ENCODE measurements at places on chromosomes 6 and 20.

- DNase-seq = no peak
Observed at GRCh38 chr6:124963416-124963785, 1.2 kb downstream of the RNF217 start.

GRCh38 chr6:35154947-35155346, 13.8 kb upstream of the TCP11 start:
- DNase-seq = no peak

DNA sequence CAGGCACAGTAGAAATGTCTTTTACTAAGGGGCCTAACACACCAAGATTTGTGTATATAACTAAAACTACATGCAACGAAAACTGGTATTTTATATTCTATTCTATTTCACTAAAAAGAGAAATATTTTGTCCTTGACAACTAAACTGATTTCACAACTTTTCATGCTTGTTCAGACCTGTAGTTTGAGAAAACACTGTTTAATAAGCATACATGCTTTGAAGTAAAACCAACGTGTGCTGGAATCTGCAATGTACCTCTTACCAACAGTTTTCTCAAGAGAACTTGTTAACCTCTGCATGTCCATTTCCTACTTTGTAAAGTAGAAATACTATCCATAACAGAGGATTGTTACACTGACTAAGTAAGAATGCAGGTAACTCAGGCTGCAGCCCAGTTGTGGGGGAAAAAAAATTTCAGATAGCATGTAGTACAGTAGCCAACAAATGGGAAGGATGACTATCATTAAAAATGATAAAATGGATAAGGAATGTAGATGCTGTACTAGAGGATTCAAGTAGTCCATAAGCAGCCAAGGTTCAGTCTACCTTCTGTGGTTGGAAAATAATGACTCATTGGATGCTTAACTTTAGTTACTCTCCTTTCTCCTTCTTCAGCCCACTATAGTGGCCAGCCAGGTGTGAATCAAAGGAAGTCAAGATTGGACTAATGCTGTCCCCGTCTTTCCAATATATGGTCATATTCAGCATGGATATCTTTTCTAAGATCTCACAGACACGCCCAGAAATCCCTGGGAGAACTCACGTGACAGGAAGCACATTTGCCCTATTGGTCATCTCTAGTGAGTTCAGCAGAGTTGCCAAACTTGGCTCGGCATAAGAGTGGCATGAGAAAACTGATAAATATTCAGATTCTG, 65.2 kb downstream of the HFE start:
- DNase-seq = no peak

GRCh38 chr6:169577974-169578373, 123.9 kb downstream of the WDR27 start:
- no peak for DNase-seq

- DNase-seq = no peak
Observed at GRCh38 chr20:59676126-59676850, 71.9 kb downstream of the PHACTR3 start.

DNA sequence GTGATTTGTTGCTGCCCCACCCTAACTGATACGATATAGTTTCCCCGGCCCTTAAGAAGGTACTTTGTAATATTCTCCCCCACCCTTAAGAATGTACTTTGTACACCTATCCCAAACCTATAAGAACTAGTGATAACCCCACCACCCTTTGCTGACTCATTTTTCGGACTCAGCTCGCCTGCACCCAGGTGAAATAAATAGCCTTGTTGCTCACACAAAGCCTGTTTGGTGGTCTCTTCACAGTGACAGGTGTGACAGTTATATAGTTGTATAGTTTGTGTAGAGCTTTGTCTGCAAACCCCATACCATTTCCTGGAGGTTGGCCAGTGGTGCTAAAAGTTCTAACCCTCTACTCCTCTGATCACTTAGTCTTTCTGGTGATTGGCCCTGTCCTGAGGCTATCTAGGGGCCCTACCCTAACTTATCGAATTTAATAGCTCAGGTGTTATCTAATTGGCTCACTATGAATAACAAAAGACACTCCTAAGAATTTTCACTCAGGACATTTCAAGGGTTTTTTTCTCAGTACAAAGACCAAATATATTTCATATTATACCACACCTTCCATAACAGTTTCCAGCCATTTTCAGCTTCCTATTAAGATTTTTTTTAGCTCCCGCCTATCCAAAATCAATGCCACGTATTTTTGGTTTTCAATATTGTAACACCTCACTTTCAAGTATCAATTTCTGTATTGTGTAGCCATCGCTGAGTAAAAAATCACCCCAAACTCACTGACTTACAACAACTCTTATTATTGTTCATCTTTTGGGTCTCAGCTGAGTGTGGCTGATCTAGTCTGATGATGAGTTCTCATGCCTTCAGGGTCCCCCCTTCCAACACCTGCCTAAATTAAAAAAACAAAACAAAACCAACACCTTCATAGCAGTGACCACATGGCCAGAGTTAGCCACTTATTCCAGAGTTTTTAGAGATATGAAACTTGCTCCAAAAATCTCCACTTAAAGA, 9.8 kb upstream of the BTN1A1 start:
- DNase-seq = no peak

- DNase-seq = no peak
Observed at GRCh38 chr20:19692100-19692499, 66.0 kb upstream of the RIN2 start.

DNA sequence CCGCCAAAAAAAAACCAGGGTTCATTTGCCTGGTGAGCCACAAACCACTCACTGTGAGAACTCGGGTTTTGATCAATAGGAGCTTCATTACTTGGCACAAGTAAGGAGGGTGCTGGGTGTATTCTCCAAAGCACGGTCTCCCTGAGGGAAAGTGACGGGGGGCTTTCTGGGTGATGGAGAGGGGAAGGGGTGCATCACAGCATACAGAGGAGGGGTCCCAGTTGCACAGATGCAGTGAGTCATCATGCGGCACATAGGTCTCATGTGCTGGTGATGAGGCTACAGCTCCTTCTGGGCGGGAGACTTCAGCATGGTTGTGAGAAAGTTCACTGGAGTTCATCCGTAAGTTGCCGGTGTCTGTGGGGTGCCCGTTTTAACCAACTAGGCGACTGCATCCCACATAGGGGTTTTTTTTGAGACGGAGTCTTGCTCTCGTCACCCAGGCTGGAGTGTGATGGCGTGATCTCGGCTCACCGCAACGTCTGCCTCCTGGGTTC, 36.2 kb downstream of the SUN5 start:
- peak; percentile 56 for DNase-seq

- DNase-seq = no peak
Observed at GRCh38 chr6:42374018-42374669, 77.6 kb downstream of the TRERF1 start.

- DNase-seq = no peak
Observed at GRCh38 chr20:37526839-37527637, 638 bp downstream of the BLCAP start.

GRCh38 chr6:139577763-139578604, 203.5 kb upstream of the CITED2 start:
- no peak for DNase-seq

- DNase-seq = no peak
Observed at GRCh38 chr6:27176096-27176495, 71.4 kb upstream of the PRSS16 start.

GRCh38 chr20:2619961-2620595, 32.4 kb upstream of the NOP56 start:
- DNase-seq = no peak
